KG1 (cell line): ENCODE measurements at places on chromosomes 2 and 18.

- no peak for DNase-seq
Observed at GRCh38 chr2:16152071-16152927, 211.9 kb downstream of the MYCN start.

- DNase-seq, result no peak
Observed at GRCh38 chr2:85524336-85524908, 14.5 kb upstream of the MAT2A start.

DNA sequence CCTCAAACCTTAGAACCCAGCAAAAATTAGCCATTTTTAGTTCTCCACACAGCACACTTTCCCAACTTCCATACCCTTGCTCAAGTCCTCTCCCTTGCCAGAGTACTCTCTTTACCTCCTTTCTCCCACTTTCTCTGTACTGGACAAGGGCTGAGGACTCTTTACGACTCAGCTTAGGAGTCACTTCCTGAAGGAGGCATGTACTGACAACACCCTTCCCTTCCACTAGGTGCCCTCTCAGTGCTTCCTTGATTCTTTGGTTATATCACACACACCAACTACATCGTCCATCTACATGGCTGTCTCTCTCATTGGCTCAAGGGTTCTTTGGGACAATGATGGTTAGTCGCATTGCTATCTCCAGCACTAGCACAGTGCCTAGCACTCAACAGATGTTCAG is 5.2 kb upstream of the C18orf63 start:
- DNase-seq, result no peak

- DNase-seq, result no peak
Observed at GRCh38 chr2:208186465-208186864, 3.4 kb downstream of the C2orf80 start.

GRCh38 chr2:217742276-217742675 is 260.5 kb downstream of the TNS1 start:
- no peak for DNase-seq

DNA sequence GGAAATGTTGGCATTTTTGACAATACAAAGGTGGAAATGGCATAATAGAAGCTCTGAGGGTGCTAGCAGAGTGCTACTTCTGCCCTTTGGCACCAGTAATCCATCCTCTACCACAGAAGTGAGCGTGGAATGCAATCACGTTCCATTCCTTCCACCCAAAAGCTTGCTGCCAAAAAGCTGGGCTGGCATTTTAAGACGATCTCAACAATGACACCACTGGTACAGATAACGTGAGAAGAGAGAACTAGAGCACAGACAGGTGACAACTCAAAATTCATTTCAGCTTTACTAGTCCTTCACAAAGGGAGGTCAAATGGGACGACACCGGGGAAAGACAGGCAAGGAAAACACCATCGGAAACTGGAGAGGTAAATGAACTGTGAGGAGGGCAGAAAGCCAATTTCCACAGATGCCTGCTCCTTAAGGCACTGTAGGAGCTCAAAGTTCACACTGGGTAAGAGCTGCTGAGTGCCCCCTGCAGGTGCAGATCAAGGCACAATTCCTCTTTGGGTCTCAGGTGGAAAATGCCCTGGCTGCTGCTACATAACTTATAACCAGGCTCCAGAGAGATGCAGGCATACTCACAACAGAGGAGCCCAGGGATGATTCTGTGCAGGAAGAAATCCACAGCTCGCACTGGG is 50.7 kb upstream of the RNU4ATAC start:
- DNase-seq, result no peak

DNA sequence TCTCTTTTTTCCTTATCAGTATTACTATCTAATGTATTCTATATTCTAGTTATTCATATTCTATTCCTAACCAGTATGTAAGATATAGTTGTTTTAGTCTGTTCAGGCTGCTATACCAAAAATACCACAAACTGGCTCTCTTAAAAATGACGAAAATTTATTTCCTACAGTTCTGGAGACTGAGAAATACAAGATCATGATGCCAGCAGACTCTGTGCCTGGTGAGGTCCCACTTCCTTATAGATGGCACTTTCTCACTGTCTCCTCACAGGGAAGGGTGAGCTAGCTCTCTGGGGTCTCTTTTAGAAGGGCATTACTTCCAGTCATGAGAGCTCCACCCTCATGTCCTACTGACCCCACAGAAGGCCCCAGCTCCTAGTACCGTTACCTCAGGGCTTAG is 4.8 kb upstream of the ARHGAP15 start:
- DNase-seq, result no peak

- DNase-seq, result no peak
Observed at GRCh38 chr2:112618383-112618782, 27.4 kb upstream of the SLC20A1 start.

GRCh38 chr2:165287094-165287778 is 48.0 kb downstream of the SCN2A start:
- no peak for DNase-seq

- no peak for DNase-seq
Observed at GRCh38 chr2:241836292-241836691, 22.4 kb downstream of the PDCD1 start.

GRCh38 chr18:79988071-79988450 is 302 bp downstream of the TXNL4A start:
- peak; percentile 54 for DNase-seq

DNA sequence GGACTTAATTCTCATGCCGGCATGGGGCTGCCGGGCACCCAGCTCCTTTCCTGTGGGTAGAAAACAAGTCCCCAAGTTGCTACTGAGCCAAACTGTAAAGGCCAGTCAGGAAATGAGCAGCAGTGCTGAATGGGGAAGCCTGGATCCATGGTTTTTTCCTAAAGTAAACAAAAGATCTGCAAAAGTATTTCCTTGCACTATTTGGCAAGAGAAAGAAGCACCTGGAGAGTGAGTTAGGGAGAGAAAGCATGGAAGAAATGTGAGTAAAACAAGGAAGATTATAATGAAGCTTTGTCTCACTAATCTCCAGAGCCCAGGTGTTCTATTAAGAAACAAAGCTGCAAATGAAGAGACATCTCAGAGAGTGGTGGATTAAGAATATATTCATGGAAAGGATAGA is 117.6 kb downstream of the METTL8 start:
- DNase-seq, result no peak

- no peak for DNase-seq
Observed at GRCh38 chr2:102432386-102432785, 9.4 kb downstream of the IL18RAP start.

DNA sequence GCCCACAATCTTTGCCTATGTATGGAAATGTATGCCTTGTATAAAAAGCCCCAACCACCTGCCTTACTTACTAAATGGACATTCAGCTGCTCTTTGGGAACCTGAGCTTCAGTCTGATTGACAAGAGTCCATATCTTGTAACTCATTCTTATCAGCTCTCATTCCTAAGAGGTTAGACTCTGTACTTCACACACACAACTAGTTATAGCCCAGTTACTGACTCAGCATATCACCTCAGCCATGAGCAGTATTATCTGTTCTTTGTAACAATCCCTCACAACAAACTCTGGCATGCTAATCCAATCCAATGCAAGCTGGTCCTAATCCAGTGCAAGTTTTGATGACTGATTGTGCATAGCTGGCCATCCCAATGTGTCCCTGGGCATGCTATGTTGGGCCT is 250.6 kb downstream of the RIT2 start:
- DNase-seq, result no peak

- no peak for DNase-seq
Observed at GRCh38 chr2:68879296-68879695, 8.1 kb upstream of the BMP10 start.

DNA sequence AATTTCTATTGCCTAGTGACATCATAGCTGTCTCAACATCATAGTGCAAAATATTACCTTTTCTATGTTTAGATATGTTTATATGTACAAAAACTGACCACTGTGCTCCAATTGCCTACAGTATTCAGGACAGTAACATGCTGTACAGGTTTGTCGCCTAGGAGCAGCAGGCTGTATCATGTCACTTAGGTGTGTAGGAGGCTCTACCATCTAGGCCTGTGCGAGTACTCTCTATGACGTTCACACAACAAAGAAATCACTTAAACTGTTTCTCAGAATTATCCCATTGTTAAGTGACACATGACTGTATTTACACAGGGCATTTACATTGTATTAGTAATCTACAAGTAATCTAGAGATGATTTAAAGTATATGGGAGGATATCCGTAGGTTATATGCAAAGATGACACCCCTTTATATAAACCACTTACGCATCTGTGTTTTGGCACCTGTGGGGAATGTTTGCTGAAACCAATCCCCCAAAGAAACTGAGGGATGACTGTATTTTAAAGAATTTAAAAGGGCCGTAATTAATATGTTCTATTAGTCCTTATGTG is 24.7 kb downstream of the IL1R2 start:
- DNase-seq, result no peak

GRCh38 chr2:230319211-230319862 is 7.7 kb upstream of the SP140L start:
- DNase-seq, result no peak

DNA sequence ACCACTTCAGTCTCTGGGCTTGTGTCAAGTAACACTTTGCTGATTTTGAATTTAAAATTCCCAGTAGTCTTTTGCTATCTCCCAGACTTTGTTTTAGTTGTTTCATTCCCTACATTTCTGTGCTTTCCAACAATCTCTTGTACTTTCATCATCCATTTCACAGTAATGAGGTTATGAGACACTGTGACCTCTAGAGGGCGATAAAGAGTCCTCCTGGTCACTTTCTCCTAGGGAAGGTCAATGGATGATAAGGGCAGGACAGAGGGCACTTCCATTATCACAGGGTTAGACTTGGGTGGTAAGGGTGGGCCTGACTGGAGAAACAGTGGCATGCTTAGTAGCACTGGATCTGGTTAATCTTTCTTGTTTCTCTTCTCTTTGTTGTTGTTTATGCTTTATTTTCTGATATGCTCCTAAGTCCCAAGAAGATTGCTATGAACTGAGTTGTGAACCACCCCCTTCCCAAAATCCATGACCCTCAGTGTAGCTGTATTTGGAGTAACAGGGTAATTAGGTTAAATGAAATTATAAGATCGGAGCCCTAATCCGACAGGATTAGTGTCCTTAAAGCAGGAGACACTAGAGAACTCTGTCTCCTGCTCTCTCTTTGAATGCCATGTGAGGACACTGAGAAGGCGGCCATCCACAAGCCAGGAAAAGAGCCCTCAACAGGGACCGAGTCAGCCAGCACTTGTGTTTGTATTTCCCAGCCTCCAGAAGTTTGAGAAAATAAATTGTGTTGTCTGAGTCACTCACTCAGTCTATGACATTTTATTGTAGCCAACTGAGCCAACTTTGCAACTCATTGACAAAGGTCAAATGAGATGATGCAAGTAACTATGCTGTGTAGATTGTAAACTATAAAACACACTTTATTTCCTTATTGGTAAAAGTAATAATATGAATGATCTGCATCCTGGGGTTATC is 779.2 kb downstream of the CNTNAP5 start:
- DNase-seq, result no peak

GRCh38 chr2:229901819-229902218 is 20.0 kb downstream of the TRIP12 start:
- DNase-seq, result no peak

GRCh38 chr2:241134711-241135110 is 14.6 kb downstream of the PASK start:
- DNase-seq, result no peak

DNA sequence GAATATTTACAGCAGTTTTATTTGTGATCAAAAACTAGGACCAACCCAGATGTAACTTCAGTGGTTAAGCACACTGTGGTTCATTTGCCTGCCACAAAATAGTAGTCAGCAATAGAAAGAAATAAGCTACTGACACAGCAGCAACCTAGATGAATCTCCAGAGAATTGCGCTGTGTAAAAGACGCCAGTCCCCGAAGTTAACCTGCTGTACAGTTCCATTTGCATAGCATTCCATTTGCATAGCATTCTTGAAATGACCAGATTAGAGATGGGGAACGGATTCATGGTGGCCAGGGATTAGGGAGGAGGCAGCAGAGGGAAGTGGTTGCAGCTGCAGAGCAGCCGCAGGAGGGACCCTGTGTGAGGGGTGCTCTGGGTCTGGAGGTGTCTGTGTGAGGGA is 39.3 kb upstream of the NFATC1 start:
- no peak for DNase-seq

DNA sequence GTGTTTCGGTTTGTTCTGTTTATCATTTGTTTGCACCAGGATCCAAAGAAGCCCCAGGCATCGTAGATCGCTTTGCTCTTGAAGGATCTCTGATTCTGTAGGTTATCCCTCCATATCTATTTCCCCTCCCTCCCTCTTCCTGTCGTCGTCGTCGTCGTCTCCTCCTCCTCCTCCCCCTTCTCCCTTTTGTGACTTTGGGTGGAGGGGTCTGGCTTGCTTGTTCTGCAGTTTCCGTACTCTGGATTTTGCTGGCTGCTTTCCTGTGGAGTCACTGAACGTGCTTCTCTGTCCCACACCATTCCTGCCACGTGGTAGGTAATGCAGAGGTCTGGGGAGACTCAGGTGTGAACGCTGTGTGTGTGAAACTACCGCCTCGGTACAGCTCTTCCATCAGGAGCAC is 225.0 kb downstream of the LDLRAD4 start:
- DNase-seq, result no peak

GRCh38 chr2:157620956-157621355 is 7.7 kb downstream of the ACVR1C start:
- no peak for DNase-seq

GRCh38 chr2:112692495-112692911 is 28.3 kb upstream of the NT5DC4 start:
- no peak for DNase-seq
